ENCODE measurements at places on chromosomes 2 and 18.

GRCh38 chr2:12507295-12507694, 209.4 kb upstream of the TRIB2 start:
- peak; percentile 98 for DNase-seq

DNA sequence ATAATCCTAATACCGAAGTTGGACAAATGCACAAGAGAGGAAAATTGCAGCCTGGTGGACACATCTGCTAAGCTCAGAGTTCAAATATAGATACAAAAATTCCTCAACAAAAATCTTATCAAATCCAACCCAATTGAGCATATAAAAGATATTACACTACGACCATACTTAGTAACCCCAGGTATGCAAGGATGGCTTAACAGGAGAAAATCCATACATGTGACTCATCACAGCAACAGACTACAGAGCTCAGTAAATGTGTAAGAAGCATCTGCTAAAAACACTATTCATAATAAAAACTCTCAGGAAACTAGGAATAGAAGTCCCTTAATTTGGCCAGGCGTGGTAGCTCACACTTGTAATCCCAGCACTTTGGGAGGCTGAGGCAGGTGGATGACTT, 28.3 kb downstream of the HS6ST1 start:
- no peak for DNase-seq

DNA sequence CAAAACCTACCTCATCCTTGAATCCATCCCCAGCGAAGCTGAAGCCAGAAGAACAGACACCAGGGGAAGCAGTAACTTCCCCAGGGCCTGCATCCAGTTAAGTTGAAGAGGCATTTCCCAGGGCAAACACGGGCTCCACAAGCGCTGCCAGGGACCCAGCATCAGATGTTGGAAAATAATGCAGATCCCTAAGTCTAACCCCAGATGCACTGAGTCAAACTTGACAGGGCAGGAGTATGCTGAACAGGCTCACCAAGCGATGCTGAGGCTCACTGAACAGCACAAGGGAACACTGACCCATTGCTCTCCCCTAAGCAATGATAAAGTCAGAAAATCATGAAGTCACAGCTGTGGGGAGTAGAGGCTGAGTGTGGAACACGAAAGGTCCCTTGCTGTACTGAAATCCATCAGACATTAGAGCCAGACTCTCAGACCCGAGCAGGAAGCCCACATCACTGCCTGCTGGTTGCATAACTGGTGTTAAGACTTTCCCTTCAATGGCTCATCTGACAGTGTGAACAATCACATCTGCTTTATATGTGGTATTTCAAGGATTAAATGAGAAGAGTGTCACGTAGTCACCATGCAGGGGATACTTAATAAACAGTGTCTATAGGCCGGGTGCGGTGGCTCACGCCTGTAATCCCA, 36.2 kb downstream of the TNS1 start:
- DNase-seq, result no peak

- DNase-seq, result no peak
Measured at GRCh38 chr2:112614201-112614840, 29.9 kb downstream of the CHCHD5 start.

DNA sequence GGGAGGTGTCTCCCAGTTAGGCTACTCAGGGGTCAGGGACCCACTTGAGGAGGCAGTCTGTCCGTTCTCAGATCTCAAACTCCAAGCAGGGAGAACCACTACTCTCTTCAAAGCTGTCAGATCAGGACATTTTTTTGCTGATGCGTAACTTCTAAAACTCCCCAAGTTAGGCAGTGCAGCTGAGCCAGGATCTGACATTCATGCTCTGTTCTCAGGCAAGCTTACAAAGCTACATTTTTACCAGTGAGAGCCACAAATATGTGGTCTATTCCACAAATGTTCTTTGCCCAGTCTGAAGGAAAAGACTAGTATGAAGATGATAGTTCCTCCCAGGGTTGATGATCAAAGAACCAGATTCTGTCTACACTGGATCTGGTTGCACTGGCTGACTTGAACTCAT, 184.1 kb downstream of the MTCL1 start:
- peak; percentile 22 for DNase-seq

GRCh38 chr2:8821276-8822217, 15.9 kb downstream of the KIDINS220 start:
- peak; percentile 12 for DNase-seq

DNA sequence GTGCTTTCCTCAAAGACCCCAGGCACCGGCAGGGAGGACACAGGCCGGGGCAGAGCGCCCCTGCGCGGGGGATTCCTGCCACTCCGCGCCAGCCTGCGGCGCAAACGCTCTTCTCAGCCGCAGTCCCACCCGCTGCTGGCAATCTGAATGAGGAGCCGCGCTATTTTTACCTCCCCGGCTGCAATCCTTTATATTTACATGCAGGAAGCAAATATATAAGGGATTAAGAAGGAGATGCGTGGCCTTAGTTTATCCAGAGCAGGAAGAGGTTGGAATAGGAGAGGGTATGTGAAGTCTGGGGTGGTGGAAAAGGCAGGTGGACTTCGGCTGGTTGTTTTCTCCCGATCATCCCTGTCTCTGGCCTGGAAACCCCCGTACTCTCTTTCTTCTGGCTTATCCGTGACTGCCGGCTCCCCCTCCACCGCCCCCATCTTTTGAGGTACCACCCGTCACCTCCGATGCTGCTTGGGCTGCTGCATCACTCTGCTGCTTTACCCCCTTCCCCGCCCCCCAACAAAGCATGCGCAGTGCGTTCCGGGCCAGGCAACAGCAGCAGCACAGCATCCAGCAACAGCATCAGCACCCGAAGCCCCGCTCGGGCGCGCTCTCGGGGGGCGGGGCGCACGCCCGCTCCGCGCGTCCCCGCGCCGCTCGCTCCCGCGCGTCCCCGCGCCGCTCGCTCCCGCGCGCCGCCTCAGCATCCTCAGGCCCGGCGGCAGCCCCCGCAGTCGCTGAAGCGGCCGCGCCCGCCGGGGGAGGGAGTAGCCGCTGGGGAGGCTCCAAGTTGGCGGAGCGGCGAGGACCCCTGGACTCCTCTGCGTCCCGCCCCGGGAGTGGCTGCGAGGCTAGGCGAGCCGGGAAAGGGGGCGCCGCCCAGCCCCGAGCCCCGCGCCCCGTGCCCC, at the start of gene ADAM23:
TSS of gene ADAM23 (plus strand) at position 700 of the 902 bp plus-strand sequence. CDS start 335 bp downstream, outside the sequence.
- no peak for DNase-seq

- no peak for DNase-seq
Measured at GRCh38 chr18:60746491-60746890, 373.9 kb upstream of the MC4R start.

GRCh38 chr18:13672657-13673056, 53.7 kb downstream of the FAM210A start:
- no peak for DNase-seq

GRCh38 chr18:30280861-30281470, 761.6 kb downstream of the DSC3 start:
- peak; percentile 50 for DNase-seq

DNA sequence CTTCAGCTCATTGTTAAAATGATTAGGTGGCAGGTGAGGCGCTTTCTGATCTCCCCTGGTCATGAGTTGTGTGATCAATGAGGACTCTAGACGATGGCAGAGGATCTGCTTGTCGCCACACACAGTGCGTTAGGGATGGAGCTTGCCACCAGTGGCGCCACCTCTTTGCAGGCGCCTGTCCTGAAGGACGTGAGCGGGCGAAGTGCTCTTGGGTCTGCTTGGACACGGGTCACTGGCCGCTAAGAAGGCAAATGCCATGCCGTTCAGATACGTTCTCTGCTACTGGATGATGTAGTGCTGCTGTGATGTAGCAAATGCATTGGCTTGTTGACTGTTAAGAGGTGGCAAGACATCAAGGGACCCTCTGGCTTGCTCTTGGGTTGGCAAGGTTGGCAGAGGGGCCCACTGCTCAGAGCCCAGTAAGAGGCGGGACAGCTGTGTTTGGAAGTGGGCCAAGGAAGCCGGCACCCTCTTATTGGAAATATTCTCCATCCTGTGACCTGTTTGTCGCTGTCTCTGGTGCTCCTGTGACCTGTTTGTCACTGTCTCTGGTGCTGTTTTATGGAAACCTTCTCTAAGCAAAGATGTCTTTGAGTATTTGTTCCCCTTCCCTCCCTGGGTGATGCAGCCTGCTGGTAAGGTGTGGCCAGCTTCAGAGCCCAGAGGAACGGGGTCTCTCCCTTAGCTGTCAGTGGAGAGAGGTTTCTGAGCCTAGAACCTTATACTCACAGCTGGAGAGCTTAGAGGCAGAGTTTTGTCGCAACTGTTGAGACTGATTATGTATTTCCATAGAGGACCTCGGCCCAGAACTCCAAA, 14.6 kb downstream of the LDLRAD4 start:
- no peak for DNase-seq

- no peak for DNase-seq
Measured at GRCh38 chr2:1156531-1156930, 205.9 kb downstream of the SNTG2 start.

GRCh38 chr2:150872756-150873395, 385.4 kb upstream of the RND3 start:
- DNase-seq, result no peak

GRCh38 chr2:21103274-21103891, 20.4 kb upstream of the TDRD15 start:
- no peak for DNase-seq

- DNase-seq, result no peak
Measured at GRCh38 chr2:64635976-64636911, 17.5 kb downstream of the SERTAD2 start.

DNA sequence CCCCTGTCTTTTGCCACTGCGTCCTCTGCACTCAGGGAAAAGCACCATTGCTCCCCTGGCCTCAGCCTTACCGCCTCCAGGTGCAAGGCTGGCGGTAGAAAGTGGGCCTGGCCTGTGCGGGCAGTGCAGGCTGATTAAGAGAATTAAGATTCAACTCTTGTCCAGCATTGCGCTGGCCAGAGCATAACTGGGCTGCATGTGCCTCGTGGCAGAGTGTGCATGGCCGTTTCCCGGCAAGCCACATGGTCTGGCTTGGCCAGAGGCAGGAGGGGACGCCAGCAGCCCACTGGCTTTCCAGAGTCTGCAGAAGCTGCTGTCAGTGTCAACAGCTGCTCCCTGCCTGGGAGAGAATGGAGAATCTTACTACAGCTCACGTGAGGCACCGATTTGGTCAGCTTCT, 12.3 kb downstream of the NTSR2 start:
- no peak for DNase-seq

DNA sequence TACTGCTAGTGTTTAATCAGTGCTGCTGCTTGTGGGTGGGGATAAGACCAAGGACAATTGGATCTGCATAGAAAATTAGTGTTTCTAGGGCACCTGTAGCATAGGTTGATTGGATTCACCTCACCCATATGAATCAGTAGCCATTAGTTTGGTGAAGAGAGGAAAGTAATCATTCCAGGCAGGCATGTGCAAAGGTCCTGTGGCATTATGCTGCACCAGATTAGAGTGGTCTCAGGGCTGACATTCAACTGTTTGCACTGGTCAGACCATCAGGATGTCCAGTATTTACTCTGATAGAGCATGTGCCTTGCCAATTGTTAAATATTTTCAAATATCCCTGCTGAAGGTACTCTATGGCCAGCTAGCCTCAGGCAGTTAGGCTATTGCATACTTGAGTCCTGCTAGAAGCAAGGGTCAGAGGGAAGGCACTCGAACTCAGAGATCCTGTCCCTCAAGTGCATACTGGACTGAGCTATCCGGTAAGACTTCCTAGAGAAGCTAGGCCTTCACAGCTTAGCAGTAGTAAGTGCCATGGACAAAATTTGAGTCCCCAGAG, 64.7 kb downstream of the SKA1 start:
- no peak for DNase-seq

GRCh38 chr18:34821669-34822210, 111.6 kb downstream of the DTNA start:
- DNase-seq, result peak; percentile 4

DNA sequence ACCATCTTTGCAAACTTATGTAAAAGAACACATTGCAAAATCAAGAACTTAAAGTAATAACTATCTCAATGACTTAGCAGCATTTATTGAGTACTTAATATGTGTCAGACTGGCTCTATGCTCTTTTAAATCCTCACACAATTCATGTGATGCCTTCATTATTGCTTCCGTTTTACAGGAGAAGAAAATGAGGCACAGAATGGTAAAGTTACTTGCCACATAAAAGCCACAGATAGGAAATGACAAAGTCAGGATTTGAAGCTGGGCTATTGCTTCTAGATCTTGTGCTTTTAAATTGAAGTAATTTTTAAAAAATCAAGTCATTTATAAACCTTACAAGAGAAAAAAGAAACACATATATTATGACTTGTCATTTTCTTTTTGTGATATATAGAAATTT, 174.2 kb downstream of the WDR7 start:
- no peak for DNase-seq

DNA sequence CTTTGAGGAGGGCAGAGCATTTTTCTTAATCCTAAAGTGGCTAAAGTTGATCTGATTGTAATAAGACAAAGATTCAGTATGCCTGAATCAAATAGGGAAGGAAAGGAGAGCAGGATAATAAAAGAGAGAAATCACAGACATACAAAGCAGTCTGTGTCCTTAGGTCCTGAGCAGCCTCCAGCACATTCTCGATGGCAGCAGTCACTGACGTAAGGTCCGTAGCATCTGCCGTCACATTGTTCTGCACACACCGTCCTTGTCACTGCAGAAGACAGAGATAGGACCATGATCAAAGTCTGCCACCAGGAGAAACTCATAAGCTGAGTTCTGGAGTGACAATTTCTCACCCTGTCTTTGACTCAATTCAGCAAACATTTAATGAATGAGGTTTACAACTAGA, 813.7 kb downstream of the ERBB4 start:
- no peak for DNase-seq

- no peak for DNase-seq
Measured at GRCh38 chr2:64931246-64932115, 57.7 kb upstream of the SLC1A4 start.

GRCh38 chr2:41605914-41606313, 441.9 kb upstream of the PKDCC start:
- DNase-seq, result no peak

DNA sequence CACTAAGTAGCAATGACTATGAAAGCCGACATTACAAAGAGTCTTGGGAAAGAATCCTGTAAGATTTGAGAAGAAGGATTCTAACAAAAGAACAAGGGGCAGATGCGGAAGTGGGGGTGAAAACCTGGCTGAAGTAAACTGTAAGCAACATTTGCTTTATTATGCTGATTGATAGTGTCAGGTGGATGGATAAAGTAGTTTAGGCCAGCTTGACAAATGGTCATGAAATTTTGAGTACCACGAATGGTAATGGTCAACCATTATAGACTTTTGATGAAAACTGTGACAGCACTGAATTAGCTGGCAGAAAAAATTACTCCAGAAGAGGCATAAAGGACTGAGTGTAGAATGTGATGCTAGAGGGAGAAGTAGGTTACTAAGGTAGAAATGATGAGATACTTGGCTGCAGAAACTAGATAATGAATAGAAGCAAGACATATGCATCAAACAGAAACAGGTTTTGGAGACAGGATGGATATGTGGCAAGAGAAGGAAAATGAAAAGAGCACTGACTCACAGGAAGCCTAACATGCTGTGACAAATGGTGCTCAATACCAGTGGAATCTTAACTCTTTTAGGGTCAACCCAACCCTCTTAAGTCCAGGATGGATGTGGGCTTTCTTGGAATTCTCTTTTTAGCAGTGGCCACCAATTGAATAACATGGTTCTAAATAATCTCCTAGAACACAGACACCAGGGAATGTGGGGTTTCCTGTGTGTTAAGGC, 6.8 kb downstream of the THUMPD2 start:
- peak; percentile 36 for DNase-seq

- DNase-seq, result no peak
Measured at GRCh38 chr2:151943461-151943860, 115.2 kb upstream of the ARL5A start.

- no peak for DNase-seq
Measured at GRCh38 chr2:21033237-21034155, 10.4 kb downstream of the APOB start.

- no peak for DNase-seq
Measured at GRCh38 chr2:9570182-9571060, 14.8 kb upstream of the ADAM17 start.

- no peak for DNase-seq
Measured at GRCh38 chr2:28906376-28906775, 11.9 kb downstream of the WDR43 start.

Data from HFFc6 (cell line).